ENCODE measurements at places on chromosomes 2 and 18.

GRCh38 chr2:70549064-70549710 lies 4.4 kb downstream of the TGFA start:
- DNase-seq: no peak

DNA sequence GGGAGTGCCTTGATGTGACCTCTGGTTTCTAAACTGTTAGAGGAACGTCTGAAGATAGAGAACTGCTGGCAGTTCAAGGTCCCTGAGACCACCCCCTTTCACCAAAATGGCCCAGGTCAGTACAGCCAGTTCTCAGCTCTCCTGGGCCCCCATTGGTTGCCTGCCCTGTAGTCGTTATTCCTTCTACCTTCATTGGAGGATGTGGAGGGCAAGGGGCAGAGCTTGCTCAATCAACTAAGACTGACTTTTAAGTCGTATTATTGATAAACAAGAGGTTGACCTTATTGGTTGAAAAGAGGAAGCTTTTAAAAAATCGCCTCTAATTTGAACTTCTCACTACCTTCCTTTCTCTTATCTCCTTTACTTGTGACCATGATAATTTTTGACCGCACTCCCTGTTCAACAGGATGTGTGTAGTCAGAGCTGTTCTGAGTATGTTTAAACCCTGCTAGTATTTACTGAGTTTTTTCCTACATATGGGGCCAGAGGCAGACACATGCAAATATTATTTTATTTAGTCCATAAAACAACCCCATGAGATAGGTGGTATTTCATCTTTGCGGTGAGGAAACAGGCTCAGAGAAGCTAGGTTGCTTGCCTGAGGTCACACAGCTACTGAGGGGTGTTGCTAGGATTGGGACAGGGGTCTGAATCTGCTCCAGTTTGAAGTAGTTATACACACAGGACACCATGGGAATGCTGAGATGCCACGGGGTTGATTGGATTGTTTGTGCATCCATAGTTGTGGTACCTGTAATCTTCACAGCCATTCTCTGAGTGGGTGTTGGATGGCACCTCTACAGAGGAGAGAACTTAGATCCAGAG lies 65.9 kb downstream of the TMEM247 start:
- no peak for DNase-seq

DNA sequence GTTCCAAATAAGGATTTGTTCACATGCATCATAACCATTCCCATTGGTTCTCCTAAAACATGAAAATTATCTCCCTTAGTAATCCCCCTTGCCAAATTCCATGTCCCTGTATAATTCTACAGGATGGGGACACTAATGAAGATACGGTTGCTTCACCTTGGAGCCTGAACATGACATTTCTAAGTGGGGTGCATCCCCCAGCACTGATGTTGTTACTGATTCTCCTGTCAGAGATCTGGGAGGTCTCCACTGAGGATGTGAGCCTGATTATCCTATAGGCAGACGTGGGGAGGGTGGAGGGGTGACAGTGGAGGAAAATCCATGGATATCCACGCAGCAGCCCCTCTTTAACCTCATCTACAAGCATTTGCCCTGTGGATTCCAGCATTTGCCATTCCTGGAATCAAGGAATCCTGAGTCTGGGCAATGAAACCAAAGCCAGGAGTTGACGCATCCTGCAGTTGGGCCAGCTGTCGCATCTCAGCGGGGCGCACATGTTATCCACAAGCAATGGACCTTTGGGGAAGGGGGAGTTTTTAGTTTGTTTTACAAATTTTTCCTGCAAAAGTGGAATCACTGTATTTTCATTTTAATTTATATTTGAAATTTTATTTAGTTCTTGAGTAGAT lies 57.3 kb downstream of the HK2 start:
- no peak for DNase-seq

DNA sequence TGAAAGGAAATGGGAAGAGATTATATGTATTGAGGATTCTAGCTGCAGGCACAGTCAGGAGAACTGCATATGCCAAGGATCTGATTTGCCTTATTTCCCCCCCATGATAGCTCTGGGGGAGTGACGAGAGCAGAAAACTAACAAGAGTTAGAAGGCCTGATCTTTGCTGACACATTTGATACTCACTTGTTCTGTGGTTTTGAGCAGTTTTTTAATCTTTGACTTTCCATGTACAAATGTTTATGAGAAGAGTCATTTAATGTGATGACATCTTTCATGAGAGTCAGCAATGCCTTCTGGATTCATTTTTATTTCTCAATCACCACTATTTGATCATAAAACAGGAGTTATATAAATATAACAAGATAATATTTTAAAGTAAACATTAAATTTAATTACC lies 12.7 kb upstream of the SERPINB7 start:
- DNase-seq: no peak

DNA sequence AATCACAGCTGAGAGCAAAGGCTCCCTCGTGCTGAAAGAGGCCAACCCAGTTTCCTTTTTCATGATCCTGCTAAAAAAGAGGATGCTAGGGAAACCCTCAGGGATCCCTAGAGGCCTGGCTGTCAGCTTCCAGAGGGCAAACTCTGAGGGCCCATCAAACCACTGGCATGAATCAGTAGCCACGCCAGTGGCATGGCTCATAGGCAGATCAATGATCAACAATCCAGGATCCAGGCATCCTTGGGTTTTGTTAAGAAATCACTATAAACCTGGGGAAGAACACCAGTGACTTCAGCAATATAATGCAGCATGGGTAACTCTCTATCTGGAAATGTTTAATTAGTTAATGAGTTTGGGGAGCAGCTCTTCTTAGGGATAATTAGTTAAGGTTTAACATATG lies 286.5 kb downstream of the C1D start:
- DNase-seq: no peak

DNA sequence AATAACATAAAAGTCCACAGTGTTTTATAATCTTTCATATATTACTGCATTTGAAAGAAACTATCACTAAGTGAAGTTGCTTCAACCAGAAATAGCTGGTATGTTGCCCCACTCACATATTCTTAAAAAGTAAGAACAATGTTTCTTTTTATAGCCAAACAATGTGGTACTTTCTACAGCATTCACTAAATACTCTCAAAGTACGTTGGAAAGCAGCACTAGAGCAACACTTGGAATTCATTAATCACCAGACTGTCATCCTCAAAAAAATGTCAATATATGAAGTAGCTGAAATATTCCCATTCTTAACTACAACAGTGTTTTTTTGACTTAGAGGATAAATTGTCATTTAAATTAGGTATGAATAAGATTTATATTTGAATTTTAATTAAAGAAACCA lies 32.8 kb downstream of the COBLL1 start:
- no peak for DNase-seq

- no peak for DNase-seq
Observed at GRCh38 chr18:51943281-51943680, 396.7 kb upstream of the DCC start.

GRCh38 chr2:139737659-139738058 lies 957.5 kb upstream of the NXPH2 start:
- DNase-seq: no peak

GRCh38 chr18:35389095-35389618 lies 12.0 kb upstream of the ZNF396 start:
- no peak for DNase-seq

DNA sequence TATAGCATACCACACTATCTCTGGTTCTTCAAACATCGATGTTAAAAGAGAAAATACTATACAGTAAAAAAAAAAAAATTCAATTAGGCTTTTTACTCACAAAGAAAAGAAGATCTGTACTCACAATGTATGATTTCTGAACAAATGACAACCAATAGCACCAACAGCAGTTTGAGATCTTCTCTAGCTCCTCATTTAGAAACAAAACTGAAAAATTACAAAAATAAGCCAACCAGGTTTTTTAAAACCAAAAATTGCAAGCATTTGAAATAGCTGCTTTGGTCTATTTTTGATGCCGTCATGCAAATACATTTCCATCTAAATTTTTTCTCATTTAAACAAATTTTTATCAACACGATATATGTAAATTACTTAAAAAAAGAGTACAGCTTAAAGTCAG lies 34.3 kb upstream of the RALBP1 start:
- DNase-seq: no peak

- DNase-seq: no peak
Observed at GRCh38 chr2:42602218-42602875, 33.9 kb downstream of the MTA3 start.

GRCh38 chr2:44707945-44708660 lies 233.4 kb upstream of the SIX3 start:
- DNase-seq: no peak

DNA sequence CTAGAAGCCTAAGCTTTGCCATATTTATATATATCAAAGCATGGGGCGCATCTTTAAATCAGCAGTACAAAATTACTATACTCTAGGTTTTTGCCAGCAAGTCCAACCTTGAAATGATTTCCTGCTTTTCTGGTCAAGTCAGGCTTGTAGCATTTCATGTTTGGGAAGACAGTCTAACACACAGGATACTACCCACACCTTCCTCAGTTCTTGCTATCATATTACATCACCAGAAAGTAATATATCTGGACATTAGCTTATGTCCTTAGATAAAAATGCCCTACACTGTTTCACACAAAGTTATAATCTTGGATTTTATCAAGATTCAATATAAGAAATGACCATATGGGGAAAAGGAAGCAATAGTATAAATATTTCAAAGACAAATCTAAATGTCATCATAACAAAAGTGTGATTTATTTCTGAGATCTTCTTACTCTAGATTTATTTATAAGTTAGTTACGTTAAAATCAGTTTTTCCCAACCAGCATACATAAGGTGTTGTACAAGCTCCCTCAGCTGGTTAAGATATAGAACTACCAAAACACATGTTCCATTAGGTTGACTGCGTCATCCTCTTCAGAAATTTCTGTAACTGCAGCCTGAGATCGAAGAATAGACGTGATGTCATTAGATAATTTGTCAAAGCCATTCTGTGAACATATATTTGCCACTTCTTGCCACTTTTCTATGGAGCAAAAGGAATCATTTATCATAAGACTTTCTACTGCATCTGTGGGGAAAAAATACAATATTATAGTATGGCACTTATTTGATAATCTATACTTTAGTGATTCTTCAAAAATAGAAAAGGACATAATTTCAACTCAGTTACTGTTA lies 56.6 kb downstream of the CLHC1 start:
- no peak for DNase-seq

- DNase-seq: no peak
Observed at GRCh38 chr2:80199504-80199903, 105.0 kb downstream of the LRRTM1 start.

GRCh38 chr2:104863468-104864279 lies 9.8 kb downstream of the POU3F3 start:
- no peak for DNase-seq

DNA sequence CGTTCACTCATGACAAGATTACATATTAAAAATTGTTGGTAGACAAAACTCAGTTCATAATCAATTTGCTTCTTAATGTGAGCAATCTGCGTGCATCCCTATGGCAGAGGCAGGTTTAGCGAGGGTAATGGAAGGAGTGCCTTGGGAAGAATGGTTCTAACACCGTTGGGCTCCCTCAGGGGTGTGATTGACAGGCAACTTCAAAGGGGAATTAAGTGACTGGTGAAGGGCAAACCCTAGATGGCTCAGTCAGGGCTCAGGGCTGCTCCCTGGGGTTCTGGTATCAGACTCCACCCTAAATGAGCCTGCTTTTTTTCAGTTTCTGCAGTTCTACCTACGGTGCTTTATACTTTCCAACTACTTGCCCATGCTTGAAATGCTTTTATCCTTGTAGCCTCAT lies 419.5 kb upstream of the CELF4 start:
- no peak for DNase-seq

GRCh38 chr2:189102735-189103134 lies 76.8 kb downstream of the COL5A2 start:
- DNase-seq: no peak

DNA sequence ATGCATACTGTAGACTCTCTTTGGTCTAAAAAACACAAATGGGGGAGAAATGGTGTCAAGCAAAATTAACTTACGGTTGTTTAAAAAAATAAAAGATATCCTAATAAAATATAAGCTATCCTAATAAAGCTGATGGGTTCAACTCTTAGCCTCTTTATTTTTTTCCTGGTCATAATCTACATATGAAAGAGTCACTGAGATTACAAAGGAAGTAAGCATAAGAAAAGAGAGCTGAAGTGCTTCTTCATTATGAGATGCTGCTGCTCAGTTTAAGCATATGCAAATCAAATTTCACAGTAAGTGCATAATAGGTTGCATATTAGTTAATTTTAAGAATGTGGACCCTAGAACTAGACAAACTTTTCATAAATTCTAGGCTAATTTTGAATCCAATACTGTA lies 59.9 kb upstream of the DNER start:
- DNase-seq: no peak

- no peak for DNase-seq
Observed at GRCh38 chr2:149061133-149061745, 22.7 kb downstream of the LYPD6B start.

DNA sequence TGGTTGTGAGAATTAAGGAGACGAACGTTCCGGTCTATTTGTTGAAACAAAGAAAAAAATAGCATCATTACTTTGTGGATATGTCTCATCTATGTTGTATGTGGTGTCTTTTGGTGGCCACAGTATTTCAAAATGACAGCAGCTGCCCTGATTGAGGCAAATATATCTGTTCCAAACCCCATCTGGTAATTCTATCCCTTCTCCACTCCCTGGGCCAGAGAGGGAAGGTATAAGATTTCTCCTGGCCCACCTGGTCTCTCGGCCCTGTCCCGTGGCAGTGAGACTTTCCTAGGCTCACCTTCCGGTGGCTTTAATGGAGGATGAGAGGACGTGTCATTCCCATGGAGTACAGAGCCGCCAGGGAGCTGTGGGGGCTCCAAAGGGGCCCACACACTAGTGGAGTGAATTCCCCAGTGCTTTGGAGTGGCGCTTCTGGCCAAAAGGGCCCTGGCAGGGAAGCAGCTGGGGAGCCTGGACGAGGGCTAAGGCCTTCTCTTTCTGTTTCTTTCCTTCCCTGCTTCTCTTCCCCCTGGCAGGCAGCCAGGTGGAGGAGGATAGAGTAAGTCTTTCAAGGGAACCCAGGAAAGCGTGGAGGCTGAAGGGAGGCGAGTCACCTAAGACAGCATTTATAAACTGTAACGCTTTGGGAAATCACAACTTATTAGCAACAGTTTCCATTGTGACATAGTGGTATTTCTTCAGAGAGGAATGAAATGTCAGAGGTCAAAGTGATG lies 5.6 kb downstream of the FOSL2 start:
- peak; percentile 21 for DNase-seq

DNA sequence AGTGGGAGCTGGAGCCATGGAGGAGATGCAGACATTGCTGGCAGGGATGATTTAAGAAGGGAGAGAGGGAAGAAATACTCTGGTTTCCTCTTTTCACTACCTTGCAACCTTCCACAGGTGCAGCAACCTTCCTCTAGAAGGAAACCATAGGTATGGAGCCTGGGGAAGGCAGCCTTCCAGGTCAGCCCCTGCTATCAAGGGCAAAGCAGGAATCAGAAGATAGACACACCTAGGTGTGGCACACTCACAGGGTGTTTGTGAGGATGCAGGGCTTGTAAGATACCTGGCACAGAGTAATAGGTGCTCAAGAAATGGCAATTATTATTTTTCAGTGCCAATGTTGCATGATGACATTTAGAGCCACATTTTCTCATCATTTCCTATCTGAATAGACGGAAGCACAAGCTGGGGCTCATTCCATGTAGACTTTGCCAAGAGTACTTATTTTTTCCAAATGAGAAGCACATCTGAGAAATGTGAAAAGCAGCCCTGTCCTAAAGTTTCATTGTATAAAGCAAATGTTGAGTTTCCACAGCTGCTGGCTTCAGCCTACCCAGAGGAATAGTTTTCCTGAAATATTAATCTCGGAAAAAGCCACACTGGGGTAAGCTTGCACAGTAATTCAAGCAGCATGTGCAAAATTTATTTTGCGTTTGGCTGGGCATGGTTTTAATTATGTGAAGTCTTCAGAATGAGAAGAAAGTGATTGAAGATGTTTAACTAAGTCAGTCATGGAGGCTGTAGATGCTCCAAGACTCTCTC lies 20.6 kb downstream of the EVA1A start:
- DNase-seq: no peak

Measured in hypothalamus (tissue), 51 donors.